ENCODE measurements at places on chromosomes 12 and 14.

GRCh38 chr12:117439531-117440001 lies 78.1 kb upstream of the NOS1 start:
- no peak for DNase-seq

DNA sequence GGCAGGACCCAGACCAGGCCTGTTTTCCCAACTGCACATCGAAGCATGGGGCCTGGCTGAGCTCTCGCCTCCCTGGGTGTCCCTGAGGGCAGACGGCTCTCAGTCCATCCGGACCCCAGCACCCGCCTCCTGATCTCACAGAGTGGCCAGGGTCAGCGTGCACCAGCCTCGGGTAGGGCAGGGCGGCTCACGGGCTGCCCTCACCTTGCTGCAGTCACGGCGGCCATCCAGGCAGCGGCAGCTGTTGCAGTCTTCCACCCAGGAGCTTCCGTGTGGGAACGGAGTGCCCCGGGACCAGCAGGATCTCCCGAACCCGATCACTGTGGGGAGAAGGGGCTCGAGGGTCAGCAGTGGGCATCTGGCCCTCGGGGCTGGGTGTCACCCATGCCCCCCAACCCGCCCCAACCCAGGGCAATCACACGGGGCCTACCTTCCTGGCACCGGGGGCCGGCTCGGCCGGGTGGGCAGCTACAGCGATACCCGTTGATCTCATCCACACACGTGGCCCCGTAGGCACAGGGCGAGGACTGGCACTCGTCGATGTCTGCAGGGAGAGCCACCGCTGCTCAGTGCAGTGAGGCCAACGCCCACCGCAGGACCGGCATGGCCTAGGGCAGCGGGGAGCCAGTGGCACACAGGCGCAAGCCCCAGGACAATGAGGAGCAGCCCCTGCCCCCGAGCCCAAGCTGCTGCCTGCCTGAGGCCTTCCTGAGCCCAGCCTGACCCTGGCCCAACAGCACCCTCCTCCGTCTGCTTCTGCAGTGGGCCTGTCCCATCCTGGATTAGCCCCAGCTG lies 22.2 kb downstream of the JAG2 start:
- no peak for DNase-seq

- no peak for DNase-seq
These were observed 55.3 kb downstream of the RBM19 start for GRCh38 chr12:113910751-113911272.

GRCh38 chr12:5868625-5869295 lies 76.3 kb downstream of the ANO2 start:
- DNase-seq: no peak

- no peak for DNase-seq
These were observed 139.4 kb upstream of the FRMD6 start for GRCh38 chr14:51512316-51512715.

DNA sequence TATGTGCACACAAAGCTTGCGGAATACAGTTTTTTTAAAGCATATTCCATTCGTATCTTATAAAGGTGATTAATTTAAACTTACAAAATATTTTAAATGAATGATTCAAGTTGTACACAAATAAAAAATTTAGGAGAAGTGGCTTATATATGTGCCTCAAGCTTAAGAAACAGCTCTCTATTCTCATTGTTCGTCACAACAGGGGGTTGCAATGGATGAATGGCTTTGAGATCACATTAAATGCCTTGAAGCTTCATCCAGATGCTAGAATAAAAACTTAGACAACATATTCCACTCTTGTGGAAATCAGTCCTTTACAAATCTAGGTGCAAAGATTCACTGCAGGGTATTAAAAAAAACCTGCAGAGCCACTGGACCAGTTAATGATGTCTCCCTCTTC lies 303.9 kb upstream of the LRFN5 start:
- DNase-seq: no peak

DNA sequence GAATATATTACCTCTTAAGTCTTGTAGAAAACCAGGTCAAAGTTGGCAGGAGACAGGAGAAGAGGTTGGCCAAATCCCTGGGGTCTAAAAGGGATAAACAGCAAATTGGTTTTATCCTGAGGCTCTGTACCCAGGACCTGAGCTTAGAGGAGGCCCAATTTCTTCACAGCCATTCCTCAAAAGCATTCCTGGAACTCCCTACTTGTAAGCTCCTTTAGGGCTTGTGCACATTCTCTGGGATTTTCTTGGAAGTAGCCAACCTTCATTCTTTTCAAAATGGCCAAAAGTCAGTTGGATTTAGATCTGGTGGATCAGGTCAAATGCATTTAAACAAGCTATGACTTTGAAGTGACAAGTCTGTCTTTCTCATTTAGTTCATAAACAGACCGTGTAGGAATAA lies 152.1 kb upstream of the PLXNC1 start:
- DNase-seq: no peak

DNA sequence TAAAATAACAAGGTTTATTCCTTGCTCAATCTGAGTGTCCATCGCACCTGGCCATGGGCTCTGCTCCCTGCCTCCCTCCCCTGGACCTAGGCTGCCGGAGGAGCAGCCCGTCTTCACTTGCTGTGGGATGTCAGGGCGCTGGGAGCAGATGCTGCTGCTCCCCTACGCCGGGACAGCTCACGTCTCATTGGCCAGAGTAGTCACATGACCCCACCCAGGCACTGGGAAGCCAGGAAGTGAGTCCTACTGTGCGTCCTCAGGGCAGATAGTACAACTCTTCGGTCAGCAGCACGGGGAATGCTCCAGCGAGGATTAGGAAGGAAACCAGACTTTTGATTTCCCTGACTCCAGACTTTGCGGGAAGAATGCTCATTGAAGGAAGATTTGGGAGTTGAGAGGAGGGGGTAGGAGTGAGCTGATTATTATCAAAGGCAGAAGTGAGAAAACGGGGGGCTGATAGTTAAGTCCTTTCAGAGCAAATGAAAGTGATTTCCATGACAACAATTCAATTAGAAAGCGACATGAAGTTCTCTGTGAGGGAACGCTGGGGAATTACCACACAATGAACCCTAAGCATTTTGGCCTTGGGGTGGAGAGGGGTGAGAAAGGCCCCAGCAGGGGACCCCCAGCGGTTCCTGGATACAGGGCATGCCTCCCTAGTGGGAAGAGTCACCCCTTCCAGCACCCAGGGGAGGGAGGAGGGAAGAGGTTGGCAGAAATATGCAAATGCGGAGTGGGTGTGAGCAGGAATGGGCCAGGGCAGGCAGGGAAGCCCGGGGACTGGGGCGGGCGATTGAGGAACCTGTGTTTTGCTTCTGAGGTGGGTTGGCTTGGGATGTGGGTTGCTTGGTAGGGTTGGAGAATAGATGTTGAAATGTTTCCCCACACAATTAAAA lies 215.5 kb downstream of the AACS start:
- no peak for DNase-seq

- no peak for DNase-seq
These were observed 3.6 kb downstream of the BMAL2 start for GRCh38 chr12:27336282-27336653.

DNA sequence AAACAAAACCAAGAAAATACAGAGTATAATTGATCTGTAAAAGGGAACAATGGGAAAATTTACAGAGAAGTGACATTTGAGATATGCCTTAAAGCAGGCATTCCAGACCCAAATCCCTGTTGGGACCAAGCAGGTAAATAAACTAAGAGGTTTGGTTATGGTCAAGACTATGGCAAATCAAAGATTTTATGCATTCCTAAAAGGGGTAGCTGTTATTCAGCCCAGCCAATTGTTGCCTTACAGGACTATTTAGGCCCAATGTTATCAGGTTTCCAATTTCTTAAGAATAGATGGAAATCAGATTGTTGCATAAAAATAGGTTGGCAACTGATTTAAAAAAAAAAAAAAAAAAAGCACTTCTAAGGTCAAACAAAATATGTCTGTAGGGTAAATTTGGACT lies 5.3 kb downstream of the DNAI7 start:
- DNase-seq: no peak

GRCh38 chr12:42958291-42958674 lies 368.7 kb upstream of the PRICKLE1 start:
- no peak for DNase-seq

- no peak for DNase-seq
These were observed 92.2 kb downstream of the PIWIL1 start for GRCh38 chr12:130429656-130430505.

DNA sequence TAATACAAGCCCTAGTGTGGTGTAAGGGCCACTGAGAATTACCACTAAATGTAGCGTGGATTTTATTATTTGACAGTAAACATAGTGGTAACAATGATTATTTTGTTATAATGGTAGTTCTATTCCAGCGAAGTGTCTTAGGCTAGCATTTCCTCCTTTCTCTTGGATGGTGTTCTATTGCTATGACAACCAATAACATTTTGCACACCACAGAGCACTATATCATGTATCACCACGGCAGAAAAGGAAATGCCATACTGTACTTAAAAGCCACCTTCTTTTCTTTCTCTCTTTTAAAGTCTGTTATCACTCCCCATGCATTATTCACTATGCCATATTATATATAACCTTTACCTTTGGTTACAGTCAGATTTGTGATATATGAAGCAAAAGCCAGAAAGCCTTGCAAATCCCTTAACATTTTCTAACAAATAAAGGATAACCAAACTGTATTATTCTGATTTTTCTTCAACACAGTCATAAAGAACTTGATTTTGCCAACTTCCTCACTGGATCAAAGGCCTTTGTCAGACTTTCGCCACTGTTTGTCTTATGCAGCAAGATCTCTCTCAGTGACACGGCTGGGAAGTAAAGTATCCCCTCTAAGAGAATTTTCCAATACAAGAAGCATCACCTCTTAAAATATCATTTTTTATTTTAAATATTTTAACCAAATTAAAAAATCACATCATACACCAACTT lies 195.8 kb downstream of the FOXN3 start:
- no peak for DNase-seq

- DNase-seq: no peak
These were observed 196.5 kb downstream of the STXBP6 start for GRCh38 chr14:24853446-24853845.

- peak; percentile 63 for DNase-seq
These were observed 9.3 kb downstream of the PGF start for GRCh38 chr14:74945852-74946658.

DNA sequence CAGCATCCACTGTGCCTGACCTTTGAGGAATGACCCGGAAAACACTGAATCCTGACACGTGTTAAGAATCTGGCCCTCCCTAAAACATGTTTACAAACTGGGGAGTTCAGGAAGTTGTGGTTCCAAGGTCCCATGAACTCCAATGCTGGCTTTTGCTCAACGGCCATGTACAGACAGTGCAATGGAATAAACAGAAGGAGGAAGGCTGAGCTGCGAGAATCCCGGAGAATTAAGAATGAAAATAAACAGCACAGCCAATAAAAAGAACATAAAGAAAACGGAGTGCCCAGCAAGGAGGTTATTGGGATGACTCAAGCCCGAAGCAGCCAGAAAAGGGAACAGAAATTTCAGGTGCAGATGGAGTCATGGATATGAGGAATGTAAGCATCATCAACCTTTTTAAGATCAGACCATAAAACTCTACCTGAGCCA lies 32.3 kb downstream of the BCL11B start:
- DNase-seq: no peak

GRCh38 chr14:61372379-61372778 lies 51.0 kb downstream of the PRKCH start:
- DNase-seq: no peak

DNA sequence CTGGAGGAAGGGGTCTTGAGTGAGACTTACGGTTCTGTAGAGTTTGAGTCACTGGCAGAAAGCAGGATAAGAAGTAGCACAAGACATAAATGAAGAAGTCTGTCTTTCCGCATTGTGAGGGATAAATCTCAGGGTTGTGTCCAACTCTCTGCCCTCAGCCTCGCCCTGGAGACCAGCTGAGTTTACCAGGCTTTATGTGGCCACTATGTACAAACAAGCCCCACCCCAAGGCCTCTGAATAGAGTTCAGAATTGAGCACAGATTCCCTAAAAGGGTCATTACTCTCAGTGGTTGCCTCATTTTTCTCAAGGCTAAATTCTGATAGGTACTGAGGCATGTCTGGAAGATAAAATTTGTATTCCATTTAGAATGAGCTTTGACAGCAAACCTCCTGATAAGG lies at the start of gene PZP:
PZP (minus strand) TSS at position 167 of the 400 bp plus-strand sequence; CDS start at position 113, 54 bp downstream.
- DNase-seq: no peak

- no peak for DNase-seq
These were observed 10.2 kb downstream of the TRMT61A start for GRCh38 chr14:103539056-103539825.

GRCh38 chr14:75153295-75153694 lies 23.1 kb downstream of the TMED10 start:
- no peak for DNase-seq

DNA sequence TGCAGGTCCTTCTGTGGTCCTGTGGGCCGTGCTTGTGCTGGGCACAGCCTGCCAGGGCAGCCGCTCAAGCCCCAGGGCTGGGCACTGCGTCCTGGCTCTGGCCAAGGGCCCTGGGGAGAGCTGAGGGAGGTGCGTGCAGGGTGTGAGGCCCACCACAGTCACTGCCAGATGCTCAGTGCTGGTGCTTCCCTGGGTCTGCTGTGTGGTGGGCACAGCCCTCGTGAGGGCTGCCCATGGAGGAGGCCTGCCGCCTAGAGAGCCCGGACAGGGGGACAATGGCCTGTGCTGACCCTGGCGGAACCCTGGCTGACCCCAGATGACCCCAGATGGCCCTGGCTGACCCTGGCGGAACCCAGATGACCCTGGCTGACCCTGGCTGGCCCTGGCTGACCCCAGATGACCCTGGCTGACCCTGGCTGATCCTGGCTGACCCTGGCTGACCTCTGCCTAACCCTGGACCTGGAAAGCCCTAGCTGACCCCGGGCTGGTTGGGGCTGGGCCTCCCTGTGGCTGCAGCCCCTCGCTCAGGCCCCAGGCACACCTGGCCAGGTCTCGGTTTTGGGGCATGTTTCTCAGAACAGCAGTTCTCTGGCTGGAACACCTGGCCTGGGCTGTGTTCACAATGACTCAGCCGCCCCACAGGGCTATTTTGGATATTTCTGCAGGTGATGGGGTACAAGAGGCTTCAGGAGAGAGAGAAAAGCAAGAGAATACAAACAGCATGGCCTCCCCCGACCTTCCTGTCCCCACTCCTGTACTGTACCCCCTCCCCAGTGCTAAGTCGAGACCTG lies 55.4 kb downstream of the TMEM121 start:
- DNase-seq: no peak

DNA sequence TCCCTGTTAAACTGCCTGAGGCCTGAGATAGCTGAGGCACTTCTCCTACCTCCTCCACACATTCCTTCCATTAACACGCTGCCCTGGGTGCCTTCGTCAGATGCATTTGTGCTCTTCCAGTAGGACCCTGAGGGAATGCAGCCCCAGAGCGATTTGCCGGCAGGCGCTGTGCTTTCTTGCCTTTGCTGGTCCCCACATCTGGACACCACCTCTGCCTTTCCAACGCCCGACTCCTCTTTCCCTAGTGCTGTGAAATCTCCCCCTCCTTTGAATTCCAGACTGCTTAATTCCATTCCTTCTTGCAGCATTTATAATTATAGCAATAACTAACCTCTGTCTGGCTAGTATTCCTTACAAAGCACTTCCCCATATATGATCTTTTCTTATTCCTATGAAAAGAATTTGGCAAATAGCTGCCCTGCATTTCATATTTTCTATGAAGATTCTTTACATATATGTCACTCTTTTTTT lies 88.4 kb downstream of the C12orf75 start:
- DNase-seq: no peak
